ENCODE measurements at places on chromosomes 5 and 9.

DNA sequence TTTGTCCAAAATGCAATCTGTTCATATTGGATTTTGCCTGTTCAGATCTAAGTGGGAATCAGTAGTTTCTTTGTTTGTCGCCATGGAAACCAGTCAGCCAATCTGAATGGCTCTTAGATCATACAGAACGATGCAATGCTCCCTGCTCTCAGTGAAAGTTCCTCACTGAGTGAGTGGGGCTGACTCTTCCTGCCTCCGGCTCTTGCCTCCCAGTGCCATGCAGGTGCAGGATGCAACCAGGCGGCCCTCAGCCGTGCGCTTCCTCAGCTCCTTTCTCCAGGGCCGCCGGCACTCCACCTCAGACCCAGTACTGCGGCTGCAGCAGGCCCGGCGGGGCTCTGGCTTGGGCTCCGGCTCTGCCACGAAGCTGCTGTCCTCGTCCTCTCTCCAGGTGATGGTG, at the start of gene PTPDC1:
TSS of gene PTPDC1 (plus strand) at position 151 of the 400 bp plus-strand sequence. CDS start at position 218, 67 bp downstream.
- DNase-seq, result no peak

DNA sequence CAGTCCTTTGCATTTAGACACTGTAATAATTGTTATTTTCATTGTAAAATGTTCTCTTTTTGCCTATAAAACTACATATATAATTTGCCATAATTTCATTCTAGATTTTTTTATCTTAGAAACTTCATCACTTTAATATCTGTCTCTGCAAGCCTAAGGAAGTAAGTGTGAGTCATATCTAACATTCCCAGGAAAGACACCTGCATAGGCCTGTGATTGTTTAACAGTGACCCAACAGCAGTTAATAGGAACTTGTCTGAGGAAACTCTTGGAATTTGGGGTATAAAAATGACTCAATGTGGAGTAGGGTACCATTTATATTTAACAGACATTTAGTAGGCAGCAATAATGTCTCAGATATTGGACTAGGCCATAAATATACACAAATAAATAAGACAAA, 229.2 kb upstream of the FAM174A start:
- no peak for DNase-seq

DNA sequence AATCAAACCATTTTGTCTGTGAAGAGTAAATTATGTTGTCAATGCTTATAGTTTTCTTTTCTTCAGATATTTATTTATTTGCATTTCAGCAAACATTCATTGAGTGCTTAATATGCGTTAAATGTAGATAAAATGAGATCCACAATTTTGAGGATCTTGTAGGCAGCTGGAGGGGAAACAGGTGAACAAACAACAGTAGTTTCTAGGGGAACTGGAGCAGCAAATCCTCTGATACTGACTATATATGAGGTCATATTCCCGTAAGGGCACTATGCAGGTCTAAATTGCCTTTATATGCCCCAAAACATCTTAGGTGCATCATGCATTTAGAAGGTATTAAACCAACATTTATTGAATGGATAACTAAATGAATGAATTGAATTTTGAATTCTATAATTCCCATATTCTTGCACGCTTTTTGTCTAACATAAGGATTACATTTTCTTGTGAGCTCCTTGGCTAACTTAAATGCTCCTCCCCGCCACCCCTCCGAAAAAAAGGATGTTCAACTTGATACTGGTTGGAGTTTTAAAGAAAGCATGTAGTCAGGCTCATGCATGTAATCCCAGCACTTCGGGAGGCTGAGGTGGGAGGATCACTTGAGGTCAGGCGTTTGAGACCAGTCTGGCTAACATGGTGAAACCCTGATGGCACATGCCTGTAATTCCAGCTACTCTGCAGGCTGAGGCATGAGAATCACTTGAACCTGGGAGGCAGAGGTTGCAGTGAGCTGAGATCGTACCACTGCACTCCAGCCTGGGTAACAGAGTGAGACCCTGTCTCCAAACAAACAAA, 299.8 kb downstream of the TMEM38B start:
- DNase-seq, result no peak

DNA sequence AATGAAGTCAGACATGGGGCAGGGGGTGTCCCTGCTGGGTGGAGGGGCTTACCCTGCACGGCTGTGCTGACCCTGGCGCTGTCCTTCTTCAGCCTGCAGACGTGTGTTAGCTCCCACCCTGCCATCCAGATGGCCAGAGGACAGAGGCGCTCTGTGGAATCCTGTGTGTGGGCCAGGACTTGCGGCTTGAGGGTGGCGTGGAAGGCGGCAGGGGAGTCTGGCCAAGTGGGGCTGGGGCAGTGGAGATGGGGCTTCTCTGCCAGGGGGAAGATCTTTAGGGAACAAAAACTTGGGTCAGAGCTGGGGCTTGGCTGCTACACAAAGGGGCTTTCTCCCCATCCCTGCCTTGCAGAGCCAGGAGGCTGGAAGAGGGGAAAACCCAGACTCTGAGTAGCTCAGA, 46.5 kb upstream of the SYNPO start:
- DNase-seq, result no peak

DNA sequence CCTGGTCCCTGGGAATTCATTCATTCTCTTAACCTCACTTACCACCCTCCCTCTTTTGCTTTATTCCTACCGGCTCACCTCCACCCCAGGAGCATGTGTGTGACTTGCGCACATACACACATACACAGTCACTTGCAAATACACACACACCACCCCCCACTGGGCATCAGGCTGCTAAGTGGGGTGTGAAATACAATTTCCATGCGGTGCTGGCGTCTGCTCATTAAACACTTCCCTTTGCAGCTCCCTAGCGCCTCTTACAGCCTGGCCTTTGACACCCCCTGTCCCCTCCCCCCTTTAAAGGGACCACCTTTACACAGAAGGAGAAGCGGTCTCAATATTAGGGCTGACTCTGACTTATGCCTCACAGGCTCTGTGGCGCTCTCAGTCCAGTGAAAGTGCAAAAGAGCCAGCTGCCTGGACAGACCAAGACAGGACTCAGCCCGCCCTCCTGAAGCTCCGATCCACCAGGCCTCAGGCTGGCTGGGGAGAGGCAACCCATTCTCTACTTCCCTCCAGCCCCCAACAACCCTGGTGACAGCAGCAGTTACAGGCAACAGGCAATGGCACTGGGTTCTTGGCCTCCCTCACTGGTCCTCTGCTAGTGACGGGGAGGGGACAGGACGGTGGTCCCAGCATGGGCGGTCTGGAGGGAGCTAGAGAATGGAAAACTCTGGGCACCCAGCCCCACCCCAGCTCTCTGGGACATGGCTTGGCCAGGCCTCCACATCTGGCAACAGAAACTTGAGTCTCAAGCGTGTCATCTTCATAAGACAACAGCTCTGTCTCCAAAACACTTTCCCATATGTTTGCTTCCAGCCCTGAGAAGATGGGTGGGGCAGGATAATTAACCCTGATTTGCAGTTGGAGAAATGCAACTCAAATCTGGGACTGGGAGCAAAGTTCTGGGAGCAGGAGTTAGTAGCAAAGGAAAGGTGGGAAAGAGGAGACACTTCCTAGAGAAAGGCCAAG, 12.0 kb downstream of the ENHO start:
- no peak for DNase-seq

GRCh38 chr9:127166651-127167524, 44.5 kb upstream of the ANGPTL2 start:
- no peak for DNase-seq

- no peak for DNase-seq
Observed at GRCh38 chr9:75432386-75432785, 344.1 kb downstream of the OSTF1 start.

GRCh38 chr5:138305797-138306196, 25.8 kb downstream of the CDC25C start:
- DNase-seq, result no peak
